ENCODE measurements at places on chromosomes 11 and 22.

GRCh38 chr22:21051831-21052400, 6.2 kb downstream of the LRRC74B start:
- no peak for DNase-seq

DNA sequence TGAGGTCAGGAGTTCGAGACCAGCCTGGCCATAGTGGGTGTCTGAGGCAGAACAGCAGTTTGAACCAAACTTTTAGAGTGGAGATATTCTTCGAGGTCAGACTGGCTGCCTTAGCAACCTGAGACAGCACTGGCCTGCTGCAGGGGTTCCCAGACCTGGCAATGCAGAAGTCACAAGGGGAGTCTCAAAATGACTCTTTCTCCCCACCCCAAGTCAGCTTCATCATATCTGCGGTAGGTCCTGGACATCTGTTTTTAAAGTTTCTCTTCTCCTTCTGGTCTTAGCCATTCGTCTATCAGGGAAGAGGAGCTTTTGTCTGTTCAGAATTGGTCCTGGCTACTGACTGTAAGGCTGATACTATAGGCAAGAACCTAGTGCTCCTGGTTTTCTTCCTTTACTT, 14.5 kb upstream of the CLMP start:
- DNase-seq = no peak

DNA sequence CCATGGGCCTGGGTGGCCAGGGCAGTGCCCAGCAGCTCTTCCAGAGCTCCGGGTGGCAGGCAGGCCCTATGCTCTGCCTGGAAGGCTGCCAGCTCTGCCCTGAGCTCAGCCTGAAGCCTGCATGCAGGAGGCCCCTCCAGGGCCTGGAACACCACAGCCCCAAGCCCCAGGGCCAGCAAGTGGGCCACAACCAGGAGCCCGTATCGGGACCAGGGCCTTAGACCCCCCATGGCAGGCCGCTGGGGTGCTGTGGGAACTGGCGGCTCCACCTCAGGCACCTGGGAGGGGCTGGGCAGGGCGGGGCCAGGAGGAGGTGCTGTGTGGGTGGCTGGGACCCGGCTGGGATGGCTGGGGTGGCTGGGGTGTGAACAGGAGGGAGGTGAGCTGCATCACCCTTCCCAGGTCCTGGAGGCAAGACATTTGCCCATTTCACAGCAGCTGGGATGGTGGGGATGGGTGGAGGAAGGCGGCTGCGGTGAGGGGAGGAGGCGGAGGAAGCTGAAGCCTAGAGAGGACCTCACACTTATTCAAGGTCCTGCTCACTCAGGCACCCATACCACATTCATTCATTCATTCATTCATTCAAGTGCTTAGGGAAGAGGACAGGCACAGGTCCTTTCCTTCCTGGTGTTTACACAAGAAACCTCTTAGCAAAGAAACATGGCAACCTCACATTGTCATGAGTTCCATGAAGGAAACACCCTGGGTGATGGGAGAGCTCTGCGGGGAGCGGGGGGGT, at the start of gene KCNK7:
KCNK7 (minus strand) TSS at position 258 of the 739 bp plus-strand sequence; CDS start at position 230, 28 bp downstream.
- DNase-seq = no peak

DNA sequence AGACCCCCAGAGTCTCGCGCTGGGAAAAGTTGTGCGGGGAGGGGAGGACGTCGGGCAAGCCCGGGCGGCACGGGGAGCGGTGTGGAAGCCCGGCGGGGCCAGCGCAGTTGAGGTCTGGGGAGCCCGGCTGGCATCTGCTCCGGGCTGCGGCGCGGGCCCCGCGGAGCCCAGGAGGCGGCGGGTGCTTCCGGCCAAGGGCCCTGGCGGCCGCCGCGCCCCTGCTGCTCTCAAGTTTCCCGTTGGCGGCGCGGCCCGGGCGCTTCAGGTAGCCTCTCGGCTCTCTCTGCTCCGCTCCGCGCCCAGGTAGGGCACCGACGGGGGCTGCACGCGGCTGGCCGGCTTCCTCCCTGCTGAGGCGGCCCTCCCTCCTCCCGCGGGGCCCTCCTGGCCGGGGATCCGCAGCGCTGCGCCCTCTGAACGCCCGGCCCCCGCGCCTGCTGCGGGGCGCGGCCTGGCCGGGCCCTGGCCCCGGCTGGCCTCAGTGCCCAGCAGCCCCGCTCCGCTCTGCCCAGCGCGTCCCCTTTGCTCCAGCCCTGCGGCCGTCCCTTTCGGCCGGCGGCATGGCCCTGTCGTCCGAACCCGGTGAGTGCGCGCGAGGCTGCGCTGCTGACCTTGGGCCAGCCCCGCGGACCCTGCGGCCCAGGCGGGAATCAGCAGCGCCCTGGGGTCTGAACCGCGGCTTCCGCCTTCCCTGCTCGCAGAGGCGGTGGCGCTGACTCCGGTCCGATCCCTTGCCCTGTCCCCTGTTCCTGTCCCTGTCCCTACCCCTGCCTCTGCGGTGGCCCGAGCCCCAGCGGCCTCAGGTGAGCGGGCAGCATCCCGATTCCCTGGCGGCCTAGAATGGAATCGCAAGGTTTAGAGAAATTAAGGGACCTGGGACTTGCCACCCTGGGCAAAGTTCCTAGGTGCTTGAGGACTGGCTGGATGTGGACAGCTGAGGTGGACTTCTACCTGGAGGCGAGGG, 4.3 kb upstream of the AMPD3 start:
- DNase-seq = no peak

- no peak for DNase-seq
Observed at GRCh38 chr11:117094776-117095175, 3.5 kb downstream of the SIK3 start.

DNA sequence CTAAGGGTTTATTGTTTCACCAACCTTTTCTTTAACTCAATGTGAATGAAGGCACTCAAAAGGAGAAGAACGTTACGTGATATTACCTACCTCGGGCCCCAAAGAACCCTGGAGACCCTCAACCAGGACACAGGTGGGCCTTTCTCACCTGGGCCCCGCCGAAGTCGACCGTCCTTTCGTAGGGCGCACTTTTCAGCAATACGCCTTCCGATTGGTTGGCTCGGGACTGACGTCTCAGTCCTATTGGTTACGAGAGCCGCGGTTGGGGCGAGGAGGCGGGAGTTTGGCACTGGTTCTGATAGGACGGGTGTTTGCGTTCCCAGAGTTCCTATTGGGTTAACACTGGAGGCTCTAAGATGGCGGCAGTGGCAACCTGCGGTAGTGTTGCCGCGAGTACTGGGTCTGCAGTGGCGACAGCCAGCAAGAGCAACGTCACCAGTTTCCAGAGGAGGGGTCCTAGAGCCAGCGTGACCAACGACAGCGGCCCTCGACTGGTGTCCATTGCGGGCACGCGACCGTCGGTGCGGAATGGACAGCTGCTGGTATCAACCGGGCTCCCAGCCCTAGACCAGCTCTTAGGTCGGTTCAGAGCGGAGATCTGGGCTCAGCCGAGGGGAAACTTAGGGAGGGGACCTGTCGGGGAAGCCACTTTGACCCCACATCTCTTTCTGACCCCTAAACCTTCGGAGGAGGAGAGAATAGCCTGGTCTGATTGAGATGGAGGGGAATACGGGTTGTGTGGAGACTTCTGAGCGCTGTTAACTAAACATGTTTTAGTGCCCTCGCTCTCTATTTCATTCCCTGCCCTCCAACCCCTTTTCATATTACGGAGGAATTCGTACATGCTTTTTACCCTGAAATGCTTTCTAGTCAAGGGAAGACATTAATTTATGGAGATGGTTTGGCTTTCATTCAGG, at the start of the genes ELP4 and IMMP1L:
ELP4 (plus strand) TSS at position 339 of the 917 bp plus-strand sequence; CDS start at position 357, 18 bp downstream.
IMMP1L (minus strand) TSS at position 194 of the 917 bp plus-strand sequence. CDS start 46,346 bp downstream, outside the sequence.
- peak; percentile 84 for DNase-seq

- no peak for DNase-seq
Observed at GRCh38 chr11:112288021-112288420, 27.4 kb upstream of the PLET1 start.

DNA sequence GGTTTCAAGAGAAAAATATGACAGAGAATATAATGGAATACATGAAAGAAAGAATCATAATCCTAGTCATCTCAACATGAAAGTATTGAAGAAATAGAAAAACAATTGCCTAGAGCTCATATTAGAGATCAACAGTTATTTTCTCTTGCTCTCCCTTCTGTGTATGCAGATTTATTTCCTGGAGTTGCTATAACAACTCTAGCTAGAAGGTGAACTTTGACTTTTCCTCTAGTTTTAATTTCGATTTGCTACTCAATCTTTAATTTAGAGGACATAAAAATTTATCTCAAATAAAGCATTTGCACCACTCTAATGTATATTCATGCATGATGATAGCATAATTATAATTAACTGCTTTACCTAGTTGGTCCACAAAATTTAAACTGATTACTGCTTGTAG, 84.6 kb upstream of the PICALM start:
- DNase-seq = no peak

GRCh38 chr11:73160005-73160760, 18.1 kb upstream of the FCHSD2 start:
- no peak for DNase-seq

GRCh38 chr11:134047586-134047999, 21.3 kb upstream of the JAM3 start:
- DNase-seq = no peak

DNA sequence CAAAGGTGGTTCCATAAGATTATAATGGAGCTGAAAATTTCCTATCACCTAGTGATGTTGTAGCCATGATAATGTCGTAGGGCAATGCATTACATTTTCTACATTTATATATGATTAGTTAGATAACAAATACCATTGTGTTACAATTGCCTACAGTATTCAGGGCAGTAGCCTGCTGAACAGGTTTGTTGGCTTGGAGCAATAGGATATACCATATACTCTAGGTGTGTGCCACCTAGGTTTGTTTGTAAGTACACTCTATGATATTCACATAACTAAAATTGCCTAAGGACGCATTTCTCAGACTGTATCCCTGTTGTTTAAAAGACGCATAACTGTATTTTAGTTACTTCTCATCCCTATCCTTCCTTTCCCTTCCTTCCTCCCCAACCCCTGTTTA, 13.6 kb downstream of the PLEKHB1 start:
- DNase-seq = no peak

- DNase-seq = no peak
Observed at GRCh38 chr11:70468256-70469195, 70.2 kb downstream of the CTTN start.

DNA sequence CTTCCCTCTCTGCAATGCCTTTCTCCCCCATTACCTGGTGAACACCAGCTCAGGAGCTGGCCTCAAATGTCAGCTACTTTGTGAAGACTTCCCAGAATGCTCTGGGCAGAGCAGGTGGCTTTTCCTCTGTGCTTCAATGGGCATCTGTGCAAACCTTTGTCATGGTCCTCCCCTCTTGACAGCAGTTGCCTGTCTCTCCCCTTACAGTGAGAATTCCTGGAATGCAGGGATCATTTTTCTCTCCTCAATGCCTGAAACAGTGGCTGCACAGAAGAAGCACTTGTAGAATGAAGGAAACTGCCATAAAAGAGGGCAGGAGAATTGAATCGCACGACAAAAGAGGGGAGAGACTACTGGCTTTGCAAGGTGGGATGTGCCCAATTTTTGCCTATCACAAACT, 92.8 kb upstream of the NARS2 start:
- no peak for DNase-seq

DNA sequence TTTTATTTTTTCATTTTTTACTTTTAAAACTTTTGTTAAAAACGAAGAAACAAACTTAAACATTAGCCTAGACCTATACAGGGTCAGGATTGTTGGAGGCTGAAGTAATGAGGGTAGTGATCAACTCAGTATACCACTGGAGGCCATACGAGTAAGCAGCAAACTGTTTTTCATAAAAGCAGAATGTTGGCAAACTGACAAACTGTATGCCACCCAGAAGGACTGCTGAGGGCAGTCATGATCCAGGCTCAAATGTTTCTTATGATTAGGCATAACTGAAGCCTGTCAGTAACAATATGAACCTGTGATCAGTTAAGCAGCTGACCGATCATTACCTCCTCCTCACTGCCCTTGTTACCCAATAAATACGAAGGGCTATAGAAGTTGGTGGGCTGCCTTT, 10.2 kb upstream of the SC5D start:
- no peak for DNase-seq

GRCh38 chr22:27832606-27833005, 31.1 kb upstream of the MN1 start:
- no peak for DNase-seq

DNA sequence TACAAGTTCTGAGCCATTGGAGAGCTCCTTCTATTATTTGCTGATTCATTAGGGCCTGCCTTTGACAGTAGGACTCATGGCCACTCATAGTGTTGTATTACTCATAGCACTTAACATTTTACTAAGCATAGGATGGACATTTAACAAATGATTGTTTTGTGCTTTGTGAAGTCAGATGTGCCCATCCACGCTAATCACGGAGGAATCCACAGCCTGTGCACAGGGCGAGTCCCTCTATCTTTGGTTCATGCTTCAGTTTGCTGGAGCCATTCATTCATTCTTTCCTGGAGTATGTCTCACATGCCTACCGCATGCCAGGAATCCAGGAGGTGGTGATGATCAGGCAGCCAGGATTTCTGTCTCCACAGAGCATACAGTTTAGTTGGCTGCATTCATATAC, 254.1 kb downstream of the NTM start:
- no peak for DNase-seq

DNA sequence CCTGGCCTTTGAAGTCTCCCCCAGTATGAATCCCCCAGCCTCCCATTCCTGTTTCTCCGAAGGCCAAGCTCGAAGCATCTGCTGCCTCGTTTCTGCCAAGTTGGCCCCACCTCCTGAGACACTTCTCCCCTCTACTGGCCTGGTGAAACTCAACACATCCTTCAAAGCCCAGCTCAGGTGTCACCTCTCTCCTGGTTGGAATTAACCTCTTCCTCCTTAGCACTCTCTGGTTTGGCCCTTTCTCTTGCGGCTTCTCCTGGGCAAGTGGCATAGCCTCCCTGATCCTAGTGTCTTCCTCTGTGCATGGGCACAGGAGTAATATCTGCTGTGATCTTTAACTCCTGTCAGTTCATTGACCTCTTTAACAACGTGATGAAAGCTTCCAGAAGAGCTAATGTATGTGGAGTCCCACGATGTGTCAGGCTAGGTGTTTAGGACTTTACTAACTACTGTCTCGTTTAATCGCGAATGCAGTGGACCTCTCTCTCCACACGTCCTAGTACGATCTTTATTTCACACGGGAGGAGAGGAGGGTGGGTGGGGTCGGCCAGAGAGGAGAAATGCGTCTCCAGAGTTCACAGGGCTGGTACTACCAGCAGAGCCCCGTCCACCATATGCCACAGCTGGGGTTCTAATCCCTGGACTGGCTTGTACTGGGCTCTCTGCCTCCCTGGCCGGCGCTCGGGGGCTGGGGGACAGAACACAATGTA, 826 bp upstream of the PTPRJ start:
- DNase-seq = no peak

- no peak for DNase-seq
Observed at GRCh38 chr11:28757725-28758515, 649.7 kb downstream of the METTL15 start.

- no peak for DNase-seq
Observed at GRCh38 chr11:7982582-7983119, 4.5 kb upstream of the EIF3F start.

Measured in stimulated activated CD4-positive, alpha-beta T cell treated with anti-CD3 and anti-CD28 coated beads, Interleukin-1b, Interleukin-23, amount 100 ng/mL, for 1 hour (primary cell).